ENCODE measurements at places on chromosomes 16 and 17. TPM values are rescaled to one million over a fixed set of nuclear protein-coding genes. Genes with fewer than 3 reads are reported as not detected.

ZSCAN10 gene
- 0.10 TPM for polyA plus RNA-seq

DNA sequence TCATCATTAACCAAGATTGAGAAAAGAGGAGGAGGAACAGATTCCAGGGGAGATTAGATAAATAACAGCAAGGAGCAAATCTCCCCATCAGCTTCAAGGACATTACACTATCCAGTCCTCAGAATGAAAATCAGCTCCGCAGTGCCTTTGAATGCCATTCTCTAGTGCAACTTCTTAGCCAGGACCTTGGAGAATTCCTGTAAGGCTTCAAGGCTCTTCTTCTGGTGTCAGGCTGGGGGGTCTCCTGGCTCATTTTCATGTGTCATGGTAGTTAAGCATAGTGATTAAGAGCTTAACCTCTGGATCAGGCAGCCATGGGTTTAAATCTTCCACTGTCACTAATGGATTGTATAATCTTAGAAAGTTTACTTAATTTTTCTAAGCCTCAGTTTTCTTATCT, 137.3 kb upstream of the CCL2 start:
- DNase-seq: no peak

PGAP3 gene
- polyA plus RNA-seq: 38.1 TPM

- no peak for DNase-seq
These were observed 154.8 kb downstream of the SALL1 start for GRCh38 chr16:50996166-50996829.

DNA sequence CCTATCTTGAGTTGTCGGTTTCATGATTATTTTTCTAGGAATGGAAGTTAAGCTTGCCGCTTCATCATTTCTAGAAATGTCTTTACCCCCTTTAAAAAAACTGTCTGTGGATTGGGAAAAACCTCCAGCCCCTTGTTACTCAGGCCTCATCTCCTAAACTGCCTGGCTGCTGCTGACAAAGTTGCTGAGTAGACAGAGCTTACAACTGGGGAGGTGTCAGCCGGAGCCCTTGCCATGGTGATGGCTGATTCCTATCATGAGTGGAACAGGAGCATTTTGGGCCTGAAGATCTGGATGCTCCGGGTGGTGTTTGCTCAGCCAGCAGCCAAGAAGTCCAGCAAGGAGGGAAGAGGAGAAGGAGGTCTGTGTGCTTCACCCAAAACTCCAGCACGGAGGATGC, 243.3 kb downstream of the ENGASE start:
- DNase-seq: no peak

DNA sequence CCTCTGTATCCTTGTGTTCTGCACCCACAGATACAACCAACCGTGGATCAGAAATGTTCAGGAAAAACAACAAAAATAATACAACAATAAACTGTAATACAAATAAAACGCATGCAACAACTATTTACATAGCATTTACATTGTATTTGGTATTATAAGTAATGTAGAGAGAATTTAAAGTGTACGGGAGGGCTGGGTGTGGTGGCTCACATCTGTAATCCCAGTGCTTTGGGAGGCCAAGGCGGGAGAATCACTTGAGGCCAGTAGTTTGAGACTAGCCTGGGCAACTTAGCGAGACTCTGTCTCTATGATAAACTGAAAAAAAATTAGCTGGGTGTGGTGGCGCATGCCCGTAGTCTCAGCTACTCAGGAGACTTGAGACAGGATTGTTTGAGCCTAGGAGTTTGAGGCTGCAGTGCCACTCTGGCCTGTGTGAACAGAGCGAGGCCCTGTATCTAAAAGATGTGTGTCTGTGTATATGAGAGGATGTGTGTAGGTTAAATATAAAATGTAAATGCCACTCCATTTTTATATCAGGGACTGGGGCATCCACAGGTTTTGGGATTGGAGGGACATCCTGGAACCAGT, 13.3 kb downstream of the SEC14L1 start:
- no peak for DNase-seq

DNA sequence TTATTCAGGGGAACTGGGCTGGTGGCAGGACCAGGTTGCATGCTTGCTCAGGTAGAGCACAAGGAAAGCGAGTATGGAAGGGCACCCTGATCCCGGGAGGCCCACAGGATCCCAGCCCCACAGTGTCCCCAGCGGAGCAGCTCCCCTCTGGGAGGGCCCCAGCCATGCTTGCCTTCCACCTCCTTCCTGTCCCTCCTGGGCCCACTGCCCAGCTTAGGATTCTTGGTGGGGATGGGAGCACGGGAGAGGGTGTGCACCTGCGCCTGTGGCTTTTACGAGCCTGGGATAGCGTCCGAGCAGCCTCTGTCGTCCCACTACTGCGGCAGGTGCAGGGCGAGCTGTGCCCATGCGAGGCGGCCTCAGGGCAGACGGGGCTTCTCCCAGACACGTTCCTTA, 114.5 kb downstream of the BANP start:
- no peak for DNase-seq

DNA sequence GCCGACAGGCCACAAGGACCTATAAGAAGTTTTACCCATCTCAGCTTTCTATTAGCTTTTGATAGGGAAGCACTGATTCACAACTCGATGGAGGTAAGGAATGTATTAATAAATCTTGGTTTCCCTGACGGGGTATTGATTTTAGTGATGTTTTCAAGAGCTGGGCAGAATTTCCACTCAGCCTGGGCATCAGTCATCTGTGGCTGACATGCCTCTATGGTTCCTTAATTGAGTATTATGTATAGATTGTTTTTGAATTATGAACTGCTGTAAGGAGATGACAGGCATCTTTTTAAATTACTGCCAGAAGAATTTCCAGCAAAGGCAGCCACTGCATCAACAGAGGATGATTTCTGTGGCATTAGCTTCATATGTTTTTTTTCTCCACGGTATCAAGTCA, 128.6 kb downstream of the CPPED1 start:
- no peak for DNase-seq

- DNase-seq: no peak
These were observed 5.5 kb downstream of the LIMD2 start for GRCh38 chr17:63694229-63694949.

CCL23 gene
- 0.48 TPM for polyA plus RNA-seq

DNA sequence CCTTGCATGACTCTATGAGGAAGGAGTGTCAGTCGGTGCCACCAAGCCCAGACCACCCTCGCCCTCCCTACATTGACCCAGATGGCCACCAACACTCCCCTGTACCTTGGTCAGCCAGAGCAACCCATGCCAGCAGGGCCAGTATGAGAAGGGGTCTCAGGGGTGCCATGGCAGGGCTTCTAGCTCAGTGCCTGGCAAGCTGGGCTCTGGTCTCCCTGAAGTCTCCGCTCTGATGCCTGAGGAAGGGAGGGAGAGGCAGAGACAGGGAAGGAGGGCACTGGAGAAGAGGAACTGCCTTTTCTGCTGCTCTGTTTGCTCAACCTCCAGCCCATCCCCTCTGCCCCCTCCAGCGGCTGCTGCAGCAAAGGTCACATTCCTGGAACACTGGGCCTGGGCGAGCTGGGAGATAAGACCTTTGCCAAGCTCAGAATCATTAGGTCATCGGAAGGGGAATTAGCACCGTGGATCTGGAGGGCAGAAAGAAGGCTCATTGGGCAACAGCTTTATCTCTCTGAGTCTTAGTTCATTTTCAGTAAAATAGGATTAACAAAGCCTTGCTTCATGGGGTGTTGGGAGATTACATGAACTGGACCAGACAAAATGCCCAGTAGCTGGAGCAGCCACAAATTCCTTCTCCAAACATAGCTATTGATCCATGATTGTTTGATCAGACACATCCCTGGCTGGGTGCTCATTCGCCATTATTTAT, at the start of gene VTN:
VTN (minus strand) TSS at position 273 of the 709 bp plus-strand sequence; CDS start at position 169, 104 bp downstream.
- no peak for DNase-seq

DNA sequence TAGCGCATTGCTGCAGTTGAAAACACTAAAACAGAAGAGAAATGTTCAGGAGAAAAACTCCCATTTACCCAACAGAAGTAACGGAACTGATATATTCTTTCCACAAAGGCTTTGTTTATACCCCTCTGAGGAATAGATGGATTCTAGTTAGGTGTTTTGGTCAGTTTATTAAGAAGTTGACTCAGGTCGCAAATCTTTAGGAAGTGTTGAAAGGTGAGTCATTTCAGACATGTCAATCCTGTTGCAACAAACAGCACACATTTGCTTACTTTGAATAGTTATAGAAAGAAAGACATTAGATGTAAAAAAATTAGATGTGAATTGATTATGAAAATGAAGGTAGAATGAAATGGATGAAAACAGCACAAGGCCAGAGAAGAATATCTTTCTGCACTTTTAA, 941.0 kb downstream of the KCNJ2 start:
- no peak for DNase-seq
